ENCODE measurements at places on chromosomes 1 and 21. TPM values are rescaled to one million over a fixed set of nuclear protein-coding genes. Genes with fewer than 3 reads are reported as not detected.
A peak's percentile ranks its signal among the peaks of the same experiment; 100 is the strongest.

DNA sequence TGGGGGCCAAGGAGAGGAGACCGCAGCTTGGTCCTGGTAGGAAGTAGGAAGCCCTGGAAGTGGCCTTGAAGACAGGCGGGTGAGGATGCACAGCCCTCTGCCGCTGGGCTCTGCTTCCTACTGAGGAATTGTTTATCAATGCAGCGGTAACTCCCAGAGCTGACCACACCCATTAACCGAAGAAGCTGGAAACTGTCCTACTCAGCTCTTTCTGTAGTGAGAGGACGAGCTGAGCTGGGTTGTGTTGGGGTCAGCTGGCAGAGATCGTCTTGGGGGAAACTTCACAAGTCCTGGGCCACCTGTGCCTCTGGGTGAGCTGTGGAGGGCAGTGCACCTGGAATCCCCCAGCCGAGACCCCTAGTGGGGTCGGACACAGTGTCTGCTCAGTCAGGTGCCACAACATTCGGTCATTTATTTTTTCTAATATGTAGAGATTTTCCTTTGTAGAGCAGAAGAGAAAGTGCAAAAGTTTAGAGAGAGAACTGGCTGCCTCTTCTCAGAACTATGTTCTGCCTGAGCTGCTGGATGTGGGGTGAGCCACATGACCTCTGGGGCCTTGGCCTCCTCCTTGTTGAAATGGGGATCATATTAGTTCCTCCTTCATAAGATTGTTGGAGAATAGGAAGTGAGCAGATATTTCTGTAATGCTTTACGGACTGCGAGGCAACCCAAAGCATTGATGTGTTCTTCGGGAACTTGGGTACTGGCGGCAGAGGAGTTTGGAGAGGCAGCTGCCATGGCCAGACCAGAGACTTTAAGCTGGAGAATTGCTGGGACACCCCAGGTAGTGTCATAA, 3.6 kb downstream of the NECAP2 start:
- DNase-seq = no peak

- DNase-seq = no peak
Observed at GRCh38 chr1:169078163-169078883, 28.2 kb upstream of the ATP1B1 start.

- no peak for DNase-seq
Observed at GRCh38 chr1:1060281-1061000, 13.7 kb downstream of the RNF223 start.

DNA sequence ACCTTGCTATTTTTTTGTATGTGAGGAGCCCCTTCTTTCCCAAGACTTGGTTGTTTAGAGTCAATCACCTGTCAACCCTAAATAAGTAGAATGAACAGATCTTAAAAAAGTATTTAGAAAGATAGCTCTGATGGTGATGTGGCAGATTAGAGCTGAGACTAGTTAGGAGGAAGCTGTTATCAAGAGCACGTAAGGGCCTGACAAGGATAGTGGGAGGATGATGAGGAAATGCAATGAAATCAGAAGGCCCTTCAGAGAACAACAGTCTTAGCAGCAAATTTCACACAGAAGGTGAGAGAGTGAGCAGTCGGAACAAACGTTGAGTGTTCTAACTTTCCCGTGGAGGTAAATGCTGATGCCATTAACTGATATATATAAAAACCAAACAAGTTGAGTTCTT, 15.9 kb upstream of the S1PR1 start:
- DNase-seq = no peak

GRCh38 chr1:84907095-84907827, 14.3 kb upstream of the LPAR3 start:
- no peak for DNase-seq

- no peak for DNase-seq
Observed at GRCh38 chr1:67427947-67428346, 2.3 kb downstream of the SERBP1 start.

- no peak for DNase-seq
Observed at GRCh38 chr1:4733446-4734177, 79.2 kb downstream of the AJAP1 start.

DNA sequence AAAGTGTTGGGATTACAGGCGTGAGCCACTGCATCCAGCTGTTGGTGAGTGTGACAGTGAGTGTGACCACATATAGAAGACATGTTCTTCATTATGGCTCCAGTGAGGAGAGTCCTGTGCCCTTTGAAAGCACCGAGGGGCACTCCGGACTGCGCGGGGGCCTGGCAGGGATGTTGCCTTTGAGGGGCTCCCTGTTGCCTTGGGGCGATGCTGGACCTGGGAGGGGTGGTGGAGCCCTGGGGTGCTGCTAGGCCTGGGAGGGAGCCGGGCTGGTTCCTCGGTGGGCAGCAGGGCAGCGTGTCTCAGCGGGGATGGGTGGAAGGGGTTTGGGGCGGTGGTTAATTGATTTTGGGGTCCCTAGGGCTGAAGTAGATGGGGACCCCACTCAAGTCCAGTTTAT, 25.5 kb downstream of the CFAP74 start:
- DNase-seq = no peak

- peak; percentile 91 for DNase-seq
Observed at GRCh38 chr1:113042285-113043143, 30.5 kb upstream of the LRIG2 start.

DNA sequence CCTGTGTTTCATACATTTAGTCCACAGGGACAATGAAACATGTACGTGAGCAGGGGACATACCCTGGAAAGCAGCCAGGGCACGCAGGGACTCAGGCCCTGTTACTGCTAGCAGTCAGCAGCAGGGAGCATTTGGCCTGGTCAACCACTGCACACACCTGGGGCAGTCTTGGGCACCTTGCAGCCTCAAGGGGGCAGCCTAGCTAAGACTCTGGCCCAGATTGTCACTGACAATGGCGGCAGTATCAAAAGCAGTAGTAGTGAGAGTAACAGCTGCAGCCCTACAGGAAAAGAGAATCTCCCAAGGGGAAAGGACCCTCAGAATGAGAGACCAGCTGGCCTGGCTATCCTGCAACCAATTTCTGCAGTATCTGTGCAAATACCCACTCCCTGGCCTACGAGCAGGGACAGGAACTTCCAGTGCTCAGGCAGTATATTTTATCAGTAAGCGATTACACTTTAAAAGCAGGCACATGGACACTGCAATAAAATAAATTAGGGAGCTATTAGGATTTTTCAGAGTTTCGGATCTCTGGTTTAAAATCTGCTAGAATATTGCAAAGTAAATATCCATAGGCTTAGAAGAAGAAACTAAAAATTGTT, 475.6 kb downstream of the LTN1 start:
- peak; percentile 75 for DNase-seq

- peak; percentile 24 for DNase-seq
Observed at GRCh38 chr1:182164273-182164672, 102.8 kb upstream of the ZNF648 start.

DNA sequence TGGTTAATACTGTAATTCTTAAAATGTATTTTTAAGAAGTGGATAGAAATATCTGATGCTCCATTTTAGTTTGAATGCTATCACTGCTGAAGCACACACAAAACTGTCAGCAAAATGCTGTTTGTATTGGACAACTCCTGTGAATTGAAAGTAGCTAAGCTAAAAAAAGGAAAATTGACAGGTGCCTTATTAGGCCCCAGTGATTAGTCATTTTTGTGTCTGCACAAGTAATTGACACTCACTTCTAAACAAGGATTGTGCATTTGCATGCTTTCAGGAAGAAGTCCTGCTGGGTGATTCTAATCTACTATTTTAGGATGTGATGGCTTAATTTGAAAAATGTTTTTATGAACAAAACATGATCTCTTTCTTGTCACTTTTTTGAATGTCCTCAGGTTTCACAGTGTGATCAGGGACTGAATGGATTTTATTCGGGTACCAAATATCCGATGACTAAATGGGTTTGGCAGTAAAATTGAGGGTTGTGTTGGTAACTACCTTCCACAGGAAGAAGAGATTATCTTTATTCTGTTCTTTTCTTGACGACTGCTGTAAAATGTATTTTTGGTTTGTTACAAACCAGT, 13.0 kb upstream of the MAP3K7CL start:
- peak; percentile 52 for DNase-seq

The CTTNBP2NL gene
- total RNA-seq = 12.3 TPM

The FAM72C gene
- 1.8 TPM for total RNA-seq

The SPRR2F gene
- not detected for total RNA-seq

The MAP10 gene
- 2.4 TPM for total RNA-seq
